ENCODE measurements at places on chromosomes 13 and 19. TPM values are rescaled to one million over a fixed set of nuclear protein-coding genes. Genes with fewer than 3 reads are reported as not detected.
A peak's percentile ranks its signal among the peaks of the same experiment; 100 is the strongest.

- DNase-seq, result no peak
These were observed 27.5 kb downstream of the TBC1D4 start for GRCh38 chr13:75454497-75454896.

DNA sequence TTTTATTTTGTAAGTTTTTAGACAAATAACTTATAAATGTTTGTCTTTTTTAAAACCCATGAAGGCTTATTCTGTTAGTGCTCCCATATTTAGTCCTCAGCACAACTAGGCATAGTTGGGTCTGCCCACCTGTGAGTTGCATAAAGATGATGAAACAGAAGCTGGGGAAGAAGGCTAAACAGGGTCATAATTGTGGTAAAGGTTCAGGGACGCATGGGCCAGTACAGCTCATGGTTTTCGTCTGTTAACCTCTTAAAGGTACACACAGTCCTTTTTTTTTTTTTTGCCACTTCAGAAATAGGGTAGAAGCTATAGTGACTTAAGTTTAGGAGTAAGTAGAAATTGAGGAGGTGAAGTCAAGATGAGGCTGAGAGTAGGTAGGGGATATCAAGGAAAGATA is 58.3 kb downstream of the TM9SF2 start:
- DNase-seq, result no peak

DNA sequence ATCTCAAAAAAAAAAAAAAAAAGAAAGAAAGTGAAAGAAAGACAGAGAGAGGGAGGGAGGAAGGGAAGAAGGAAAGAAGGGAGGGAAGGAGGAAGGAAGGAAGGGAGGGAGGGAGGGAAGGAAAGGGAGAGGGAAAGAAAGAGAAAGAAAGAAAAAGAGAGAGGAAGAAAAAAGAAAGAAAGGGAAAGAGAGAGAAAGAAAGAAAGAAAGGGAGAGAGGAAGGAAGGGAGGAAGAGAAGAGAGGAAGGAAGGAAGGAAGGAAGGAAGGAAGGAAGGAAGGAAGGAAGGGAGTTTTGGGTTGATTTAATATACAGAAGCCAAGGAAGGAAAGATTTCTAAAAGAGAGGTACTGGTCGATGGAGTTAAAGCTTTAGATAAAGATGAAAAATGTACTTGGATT is 28.8 kb downstream of the DEDD2 start:
- no peak for DNase-seq

DNA sequence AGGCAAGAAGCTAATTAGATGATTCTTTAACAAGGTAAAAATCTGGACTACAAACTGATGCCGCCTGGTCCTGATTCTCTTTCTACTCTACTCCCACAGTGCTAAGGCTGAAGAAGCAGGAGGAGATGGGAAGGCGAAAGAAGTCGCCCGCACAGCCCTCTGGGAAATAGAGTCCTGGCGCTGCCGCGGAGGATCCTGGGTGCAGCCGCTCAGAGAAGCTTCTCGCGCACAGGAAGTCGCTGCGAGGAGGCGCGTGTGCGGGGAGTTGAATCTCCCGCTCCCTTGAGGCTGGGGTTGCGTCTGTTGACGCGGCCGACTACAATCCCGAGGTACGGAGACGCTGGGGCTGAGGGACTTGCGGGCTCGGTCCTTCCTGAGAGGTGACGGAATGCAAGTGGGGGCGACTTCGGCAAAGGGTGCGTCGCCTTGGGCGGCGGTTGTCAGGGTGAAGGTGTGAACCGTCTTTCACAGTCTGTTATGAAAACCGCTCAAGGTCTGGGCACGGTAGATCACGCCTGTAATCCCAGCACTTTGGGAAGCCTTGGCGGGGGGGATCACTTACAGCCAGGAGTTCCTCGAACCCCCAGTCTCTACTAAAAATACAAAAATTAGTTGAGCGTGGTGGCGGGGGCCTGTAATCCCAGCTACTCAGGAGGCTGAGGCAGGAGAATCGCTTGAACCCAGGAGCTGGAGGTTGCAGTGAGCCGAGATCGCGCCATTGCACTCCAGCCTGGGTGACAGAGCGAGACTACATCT is at the start of gene ZNF473:
Gene ZNF473 (plus strand): TSS at position 212 of the 756 bp plus-strand sequence. CDS start 5,078 bp downstream, outside the sequence.
- peak; percentile 98 for DNase-seq

- no peak for DNase-seq
These were observed 8.5 kb downstream of the PLEKHJ1 start for GRCh38 chr19:2227415-2228156.

DNA sequence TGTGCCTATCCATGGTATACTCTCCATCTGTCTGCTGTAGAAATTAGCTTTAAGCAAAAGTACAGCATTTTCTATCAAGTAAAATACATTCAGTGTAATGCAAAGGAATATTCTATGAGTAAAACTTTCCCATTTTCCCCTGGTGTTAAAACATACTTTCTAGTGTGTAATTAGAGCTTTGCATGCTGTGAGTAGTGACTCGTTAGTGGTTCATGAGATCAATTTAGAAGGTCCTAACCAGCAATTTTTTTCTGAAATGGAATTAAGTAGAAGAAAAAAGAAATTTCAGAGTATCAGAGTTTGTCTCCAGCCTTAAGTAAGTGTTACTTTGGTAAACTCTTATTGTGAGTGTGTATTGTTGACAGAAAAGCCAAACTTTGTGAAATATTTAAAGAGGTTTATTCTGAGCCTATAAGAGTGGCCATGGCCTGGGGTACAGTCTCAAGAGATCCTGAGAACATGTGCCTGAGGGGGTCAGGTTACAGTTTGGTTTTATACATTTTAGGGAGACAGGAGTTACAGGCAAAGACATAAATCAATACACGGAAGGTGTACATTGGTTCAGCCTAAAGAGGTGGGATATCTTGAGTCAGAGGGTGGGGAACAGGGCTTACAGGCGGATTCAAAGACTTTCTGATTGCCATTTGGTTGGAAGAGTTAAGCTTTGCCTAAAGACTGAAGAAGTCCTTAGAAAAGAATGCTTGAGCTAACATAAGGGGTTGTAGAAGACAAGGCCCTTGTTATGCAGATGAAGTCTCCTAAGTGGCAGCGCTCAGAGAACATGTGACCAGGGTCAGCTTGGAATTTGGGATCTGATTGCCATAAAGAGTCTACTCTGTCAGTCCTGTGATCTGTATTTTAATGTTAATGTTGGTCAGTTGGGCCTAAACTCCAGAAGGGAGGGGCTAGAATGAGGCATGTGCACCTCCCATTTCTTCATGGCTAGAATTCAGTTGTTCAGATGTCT is 25.5 kb downstream of the FAM187B start:
- DNase-seq, result peak; percentile 53

The AMER2 gene
- total RNA-seq, result under 0.01 TPM

The SOX21 gene
- not detected for total RNA-seq

The FRY gene
- total RNA-seq, result 148 TPM

The A1BG gene
- 12.1 TPM for total RNA-seq

All from esophagus muscularis mucosa (tissue), 4 donors.